ENCODE measurements at places on chromosomes 11 and 22.

GRCh38 chr11:37642296-37642695 is 1044.3 kb upstream of the RAG2 start:
- DNase-seq: no peak

GRCh38 chr11:10543782-10544181 is 2.8 kb upstream of the RNF141 start:
- no peak for DNase-seq

- DNase-seq: no peak
Measured at GRCh38 chr22:27752771-27753170, 48.8 kb downstream of the MN1 start.

DNA sequence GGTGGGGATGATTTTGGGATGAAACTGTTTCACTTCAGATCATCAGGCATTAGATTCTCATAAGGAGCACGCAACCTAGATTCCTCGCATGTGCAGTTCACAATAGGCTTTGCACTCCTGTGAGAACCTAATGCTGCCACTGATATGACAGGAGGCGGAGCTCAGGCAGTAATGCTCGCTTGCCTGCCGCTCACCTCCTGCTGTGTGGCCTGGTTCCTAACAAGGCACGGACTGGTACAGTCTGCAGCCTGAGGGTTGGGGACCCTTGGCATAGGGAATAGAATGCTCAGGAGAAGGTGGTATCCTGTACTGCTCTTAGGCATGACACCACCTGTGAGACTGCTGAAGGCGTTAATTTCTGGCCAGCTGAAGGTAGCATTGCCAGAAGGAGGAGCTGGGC is 47.0 kb downstream of the STIM1 start:
- DNase-seq: no peak

DNA sequence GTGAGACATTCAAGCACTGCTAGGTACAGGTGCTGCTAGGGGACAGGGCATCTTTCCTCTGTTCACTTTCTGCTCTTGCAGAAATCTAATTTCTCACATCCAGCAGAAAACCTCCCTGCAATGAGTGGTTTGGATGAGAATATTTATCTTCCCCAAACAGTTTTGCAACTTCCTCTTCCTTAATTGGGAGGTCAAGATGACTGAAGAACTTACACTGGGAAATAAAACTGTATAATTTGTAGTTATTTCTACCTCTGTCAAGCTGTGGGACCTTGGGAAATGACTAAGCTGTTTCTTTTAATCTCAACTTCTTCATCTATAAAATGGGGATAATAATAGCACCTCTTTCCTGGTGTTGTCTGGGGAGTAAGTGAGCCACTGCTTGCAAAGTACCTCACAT is 69.8 kb downstream of the PRR5L start:
- DNase-seq: no peak

- DNase-seq: no peak
Measured at GRCh38 chr11:43145653-43146052, 166.1 kb upstream of the API5 start.
